ENCODE measurements at places on chromosomes 2 and 18. TPM values are rescaled to one million over a fixed set of nuclear protein-coding genes. Genes with fewer than 3 reads are reported as not detected.

TAF4B gene
- total RNA-seq = 9.9 TPM

NEDD4L gene
- 54.1 TPM for total RNA-seq

CXCR4 gene
- 34.8 TPM for total RNA-seq

MTA3 gene
- 26.4 TPM for total RNA-seq

LOXL3 gene
- total RNA-seq = 11.0 TPM

SIX2 gene
- 1.8 TPM for total RNA-seq

SERPINB7 gene
- not detected for total RNA-seq

SLC8A1 gene
- total RNA-seq = 32.5 TPM

EFHD1 gene
- total RNA-seq = 56.9 TPM

NCKAP1 gene
- total RNA-seq = 308 TPM
